Suprapubic skin (tissue), 4 donors: ENCODE measurements at places on chromosomes 7 and 10. TPM values are rescaled to one million over a fixed set of nuclear protein-coding genes. Genes with fewer than 3 reads are reported as not detected.

DNA sequence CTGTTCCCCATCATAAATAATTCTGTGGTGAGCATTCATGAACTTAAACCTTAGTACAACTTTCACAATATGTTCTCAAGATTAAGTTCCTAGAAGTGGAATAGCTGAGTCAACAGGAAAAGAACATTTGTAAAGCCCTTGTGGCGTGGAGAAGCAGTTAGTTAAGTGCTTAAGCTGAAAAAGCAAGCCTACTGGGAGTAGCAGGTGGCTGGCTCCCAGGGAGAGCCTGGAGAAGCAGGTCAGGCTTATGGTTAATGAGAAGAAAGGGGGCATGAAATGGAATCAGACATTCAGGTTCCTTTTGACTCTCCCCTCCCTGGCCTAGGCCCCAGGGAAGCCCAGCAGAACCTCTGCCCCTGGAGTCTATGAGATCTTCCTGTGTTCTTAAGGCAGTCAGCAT lies 35.3 kb downstream of the VSTM4 start:
- DNase-seq: no peak

- peak; percentile 71 for DNase-seq
Observed at GRCh38 chr7:47571331-47572093, 10.4 kb downstream of the TNS3 start.

GRCh38 chr10:28915989-28916588 lies 238.8 kb downstream of the BAMBI start:
- DNase-seq: no peak

GRCh38 chr10:11668847-11669610 lies 57.6 kb upstream of the USP6NL start:
- no peak for DNase-seq

DNA sequence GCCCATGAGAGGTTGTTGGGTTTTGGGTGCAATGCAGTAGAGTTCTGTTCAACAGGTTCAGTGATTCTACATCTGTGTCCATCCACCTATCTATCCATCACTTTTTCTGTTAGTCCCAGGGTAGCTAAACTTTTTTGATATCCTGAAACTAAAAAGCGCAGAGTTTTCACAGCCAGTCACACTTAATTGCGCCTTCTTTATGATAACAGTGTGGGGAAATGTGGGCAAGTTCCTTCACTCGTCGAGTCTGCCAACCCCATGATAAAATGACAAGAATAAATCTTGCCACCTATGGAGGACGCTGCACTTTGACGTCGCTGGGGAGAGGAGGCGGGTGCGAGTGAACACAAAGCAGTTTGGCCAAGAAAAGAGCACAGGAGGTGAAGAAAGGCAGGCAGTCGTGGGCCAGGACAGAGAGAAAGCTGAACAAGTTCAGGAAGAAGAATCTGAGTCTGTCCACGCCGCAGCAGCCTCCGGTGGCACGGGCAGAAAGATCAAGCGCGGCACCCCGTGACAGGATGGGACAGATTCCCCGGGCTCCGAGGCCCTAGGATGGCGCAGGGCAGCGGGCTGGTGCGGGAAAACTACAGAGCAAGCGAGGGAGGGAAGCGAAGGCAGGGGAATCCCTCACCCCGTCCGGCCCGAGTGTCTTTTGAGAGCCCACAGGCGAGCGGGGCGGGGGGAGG lies 9.2 kb downstream of the SP8 start:
- no peak for DNase-seq

DNA sequence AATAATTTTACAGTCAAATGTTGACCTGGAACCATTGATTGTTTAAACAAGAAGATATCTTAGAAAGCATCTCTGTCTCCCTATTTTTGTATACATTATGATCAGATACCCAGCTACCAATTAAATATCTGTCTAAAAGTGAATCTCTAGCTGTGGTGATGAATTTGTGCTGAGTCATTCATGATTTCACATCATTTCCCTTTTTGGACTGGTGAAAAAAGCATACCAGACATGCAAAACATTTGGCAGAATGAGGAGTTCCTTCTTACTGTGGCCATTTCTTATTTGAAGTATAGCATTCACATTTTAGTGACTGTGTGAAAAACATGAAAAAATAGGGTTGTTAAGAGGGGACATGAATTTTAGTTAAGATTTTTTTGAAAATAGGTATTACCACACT lies 98.0 kb upstream of the GATA3 start:
- DNase-seq: no peak

DNA sequence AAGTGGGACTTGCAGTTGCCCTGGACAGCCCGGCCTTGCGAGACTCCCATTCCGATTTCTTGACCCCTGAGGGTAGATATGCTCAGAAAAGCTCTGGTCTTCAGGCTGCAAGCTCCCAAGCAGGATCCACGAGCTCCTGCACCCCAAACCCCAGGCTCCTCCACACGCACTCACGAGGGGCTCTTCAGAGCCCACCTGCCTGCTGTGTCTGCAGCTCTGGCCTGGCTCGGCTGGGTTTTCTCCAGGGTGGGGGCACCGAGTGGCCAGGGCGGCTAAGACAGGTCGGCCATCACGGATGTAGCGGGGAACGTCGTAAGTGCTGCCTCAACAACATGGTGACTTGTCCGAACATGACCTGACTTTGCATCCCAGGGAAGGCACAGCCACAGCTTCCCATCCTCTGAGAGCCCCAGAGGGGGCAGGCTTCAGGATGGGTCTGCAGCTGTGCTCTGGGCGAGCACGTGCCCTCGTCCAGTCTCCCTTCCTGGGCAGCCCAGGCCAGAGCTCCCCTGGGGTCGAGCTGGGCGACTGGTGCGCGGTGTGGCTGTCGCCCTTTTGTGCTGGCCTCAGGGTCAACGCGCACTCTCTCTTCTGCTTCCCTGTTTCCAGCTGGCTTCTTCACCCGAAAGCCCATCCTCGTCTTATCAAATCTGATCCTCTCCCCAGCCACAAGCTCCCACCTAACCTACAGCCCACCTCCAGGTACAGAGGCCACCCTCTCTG lies 415.3 kb downstream of the DNAJB6 start:
- peak; percentile 29 for DNase-seq

DNA sequence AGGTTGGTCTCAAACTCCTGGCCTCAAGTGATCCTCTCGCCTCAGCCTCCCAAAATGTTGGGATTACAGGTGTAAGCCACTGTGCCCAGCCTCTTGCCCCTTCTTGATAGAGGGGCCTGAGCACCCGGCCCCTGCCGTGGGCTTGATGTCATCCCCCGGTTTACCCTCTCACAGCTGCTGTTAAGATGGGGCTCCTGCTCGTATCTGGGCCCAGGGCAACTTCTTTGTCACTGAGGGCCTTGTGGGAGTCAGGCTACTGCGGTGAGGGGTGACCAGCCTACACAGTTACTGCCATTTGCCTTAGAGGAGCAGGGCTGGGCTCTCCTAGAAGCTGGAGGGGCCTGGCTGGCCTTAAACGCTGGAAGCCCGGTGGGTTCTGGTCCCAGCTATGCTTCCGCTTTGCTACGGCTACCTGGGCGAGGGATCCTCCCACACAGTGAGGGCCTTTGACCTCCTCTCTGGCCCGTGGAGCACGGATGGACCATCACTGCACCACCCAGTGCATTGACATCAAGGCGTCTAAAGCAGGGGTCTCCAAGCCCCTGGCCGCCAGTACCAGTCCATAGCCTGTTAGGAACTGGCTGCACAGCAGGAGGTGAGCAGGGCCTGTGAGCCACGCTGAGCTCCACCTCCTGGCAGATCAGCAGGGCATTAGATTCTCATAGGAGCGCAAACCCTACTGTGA lies 1.1 kb upstream of the TMEM130 start:
- peak; percentile 66 for DNase-seq

- DNase-seq: no peak
Observed at GRCh38 chr7:43653466-43653865, 70.6 kb downstream of the STK17A start.

DNA sequence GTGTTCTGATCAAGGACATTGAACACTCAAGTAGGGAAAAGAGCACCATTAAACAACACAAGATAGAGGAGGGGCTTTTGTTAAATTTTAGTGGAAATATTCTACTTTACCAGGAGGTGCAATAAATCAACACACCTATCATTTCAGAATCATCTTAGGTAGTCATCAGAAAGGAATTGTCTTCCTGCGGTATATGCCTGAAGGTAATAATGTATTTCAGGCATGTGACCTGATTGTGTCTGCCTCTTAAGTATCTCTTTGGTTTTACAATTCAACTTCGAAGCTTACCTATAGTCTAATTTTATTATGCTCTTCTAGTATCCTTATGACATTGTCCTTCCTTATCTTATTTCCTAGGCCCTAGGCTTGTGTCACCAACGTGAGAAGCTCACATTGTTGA lies 58.6 kb upstream of the LAMB4 start:
- no peak for DNase-seq

DNA sequence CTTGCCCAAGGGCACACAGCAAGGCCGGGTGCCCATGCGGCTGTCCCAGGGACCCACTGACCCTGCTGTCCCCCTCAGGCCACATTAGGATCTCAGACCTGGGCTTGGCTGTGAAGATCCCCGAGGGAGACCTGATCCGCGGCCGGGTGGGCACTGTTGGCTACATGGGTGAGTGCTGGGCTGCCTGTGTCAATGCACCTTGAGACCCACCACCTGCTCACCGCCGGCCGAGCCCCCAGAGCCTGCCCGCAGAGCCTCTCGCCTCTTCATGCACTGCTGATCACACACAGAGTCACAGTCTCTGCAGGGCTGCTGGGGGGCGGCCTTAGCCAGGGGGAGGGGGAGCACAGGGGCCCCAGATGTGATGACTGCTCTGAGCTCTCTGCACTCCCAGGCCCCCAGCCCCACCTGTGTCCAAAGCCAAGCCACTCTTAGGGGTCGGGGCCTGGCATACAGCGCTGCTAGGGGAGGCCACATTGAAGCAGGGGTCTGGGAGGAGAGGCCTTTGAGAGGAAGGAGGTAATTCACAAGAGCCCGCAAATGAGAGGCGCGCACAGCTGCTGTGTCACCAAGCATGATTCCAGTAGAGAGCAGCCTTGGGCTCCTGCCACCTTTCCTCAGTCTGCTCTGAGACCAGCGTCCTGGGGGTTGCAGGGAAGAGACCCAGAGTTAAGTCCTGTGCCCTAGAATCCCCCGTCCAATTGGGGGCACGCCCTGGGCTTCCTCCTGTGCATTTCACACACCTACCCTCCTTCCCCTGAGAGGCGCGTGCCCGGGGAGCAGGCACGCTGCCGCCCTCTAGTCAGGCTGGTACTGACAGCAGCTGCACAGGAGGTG lies 100.4 kb downstream of the RGS10 start:
- peak; percentile 68 for DNase-seq

DNA sequence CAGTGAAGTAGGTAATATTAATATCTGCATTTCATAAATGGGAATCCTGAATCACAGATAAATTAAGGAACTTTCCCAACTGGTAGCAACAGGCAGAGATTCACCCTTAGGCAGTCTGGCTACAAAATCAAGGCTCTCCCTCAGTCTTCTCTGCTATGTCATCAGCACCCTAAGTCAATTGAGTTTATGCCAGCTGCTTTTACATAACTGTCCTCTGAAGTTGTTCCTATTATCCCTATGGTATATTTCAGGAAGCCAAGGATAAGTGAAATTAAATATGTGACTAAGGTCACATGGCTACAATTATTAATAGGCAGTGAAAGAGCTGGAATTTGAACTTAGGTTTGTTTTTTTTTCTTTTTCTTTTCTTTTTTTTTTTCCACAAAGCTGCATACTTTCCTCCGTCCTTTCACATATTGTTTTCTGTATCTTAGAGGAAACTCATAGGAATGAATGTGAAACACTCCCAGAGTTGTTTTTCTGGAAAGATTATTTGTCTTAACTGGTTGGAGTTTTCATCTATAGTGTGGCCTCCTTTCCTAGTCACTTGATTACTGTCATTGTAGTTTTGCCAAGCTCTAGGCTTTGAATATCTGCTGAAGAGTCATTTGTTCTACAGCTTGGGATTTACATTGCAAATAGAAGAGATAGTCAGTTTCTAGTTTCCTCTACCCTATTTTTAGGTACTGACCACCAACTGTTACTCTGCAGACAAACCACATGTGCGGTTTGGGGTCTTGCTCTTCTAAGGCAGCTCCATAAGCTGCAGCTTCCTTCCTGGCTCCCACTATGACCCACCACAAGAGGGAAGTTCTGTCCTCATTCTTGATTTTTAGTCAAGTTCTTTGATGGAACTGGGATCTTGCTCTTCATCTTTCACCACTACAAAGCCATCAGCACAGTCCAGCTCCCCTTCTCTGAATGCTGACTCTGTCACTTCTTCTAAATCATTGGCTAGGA lies 338.0 kb upstream of the KIAA1217 start:
- no peak for DNase-seq

DNA sequence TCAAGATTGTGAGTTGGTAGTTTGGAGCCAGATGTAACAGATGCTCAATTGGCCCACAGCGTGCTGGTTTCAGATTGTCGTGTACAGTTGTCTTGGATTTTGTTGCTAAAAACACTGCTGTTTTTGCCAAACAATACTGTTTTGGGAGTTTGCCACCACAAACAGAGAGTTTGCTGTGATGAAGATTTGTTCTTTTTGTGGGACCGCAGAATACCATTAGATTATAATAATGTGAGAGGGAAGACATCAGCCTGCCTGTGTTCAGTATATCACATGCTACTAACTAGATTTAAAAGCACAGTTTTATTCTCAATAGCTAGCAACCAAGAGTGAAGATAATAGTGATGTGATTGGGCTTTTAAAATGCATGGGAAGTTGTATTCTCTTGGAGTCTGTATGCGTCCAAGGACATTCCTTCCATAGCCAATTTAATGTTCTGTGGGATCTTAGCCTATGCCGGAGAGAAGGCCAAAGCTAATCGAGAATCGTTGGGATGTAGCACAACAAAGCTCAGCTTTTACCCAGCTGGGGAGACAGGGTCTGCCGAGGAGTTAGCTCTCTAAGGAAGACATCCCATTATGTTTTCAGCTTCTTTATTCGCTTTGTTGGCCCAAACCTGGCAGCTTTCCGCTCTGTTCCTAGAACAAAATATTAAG lies 18.7 kb upstream of the ITGA8 start:
- no peak for DNase-seq

DNA sequence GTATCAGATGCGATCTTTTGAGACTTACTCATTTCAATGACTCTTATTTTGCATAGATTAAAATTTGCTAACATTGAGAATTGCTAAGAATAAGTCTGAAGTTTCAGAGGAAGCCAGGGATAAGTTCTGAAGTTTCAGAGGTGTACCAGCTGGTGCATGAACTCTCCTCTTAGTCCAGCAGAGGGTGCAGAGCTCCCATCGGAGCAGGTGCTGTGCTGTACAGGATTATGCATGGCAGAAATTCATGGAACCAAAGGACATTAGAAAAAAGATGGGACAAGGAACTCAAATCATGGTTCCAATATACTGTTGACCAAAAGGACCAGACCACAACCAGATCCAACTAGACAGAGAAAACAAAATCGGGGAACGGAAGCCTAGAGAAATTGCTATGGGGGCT lies 41.9 kb downstream of the MGAM2 start:
- no peak for DNase-seq

The ACTA2 gene
- total RNA-seq: 162 TPM

GRCh38 chr7:2585446-2585845 lies 26.7 kb downstream of the IQCE start:
- no peak for DNase-seq
